ENCODE measurements at places on chromosomes 7 and 10. TPM values are rescaled to one million over a fixed set of nuclear protein-coding genes. Genes with fewer than 3 reads are reported as not detected.

The VSTM4 gene
- polyA plus RNA-seq = 0.22 TPM

DNA sequence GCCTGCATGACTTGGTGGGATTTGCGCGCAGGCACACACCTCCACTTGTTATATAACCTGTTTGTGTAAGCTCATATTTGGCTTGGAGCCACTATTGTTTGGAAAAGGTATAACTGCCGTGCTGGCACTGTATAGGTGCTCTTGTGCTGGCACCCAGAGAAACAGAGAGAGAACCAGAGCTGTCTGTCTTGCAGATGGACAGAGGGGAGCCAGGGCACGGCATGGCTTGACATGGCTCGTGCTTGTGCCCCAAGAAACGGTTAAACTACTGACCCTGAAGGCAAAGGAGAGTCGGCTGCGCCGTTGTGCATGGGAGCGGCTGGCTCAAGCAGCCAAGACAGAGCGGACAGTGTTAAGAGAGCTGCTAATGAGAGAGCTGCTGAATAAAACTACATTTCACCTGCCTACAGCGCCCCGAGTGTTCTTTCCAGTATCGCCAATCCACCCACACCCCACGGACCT is 23.2 kb downstream of the RAPGEF5 start:
- DNase-seq = no peak

GRCh38 chr10:103679096-103679790 is 176.1 kb downstream of the SH3PXD2A start:
- DNase-seq = no peak

DNA sequence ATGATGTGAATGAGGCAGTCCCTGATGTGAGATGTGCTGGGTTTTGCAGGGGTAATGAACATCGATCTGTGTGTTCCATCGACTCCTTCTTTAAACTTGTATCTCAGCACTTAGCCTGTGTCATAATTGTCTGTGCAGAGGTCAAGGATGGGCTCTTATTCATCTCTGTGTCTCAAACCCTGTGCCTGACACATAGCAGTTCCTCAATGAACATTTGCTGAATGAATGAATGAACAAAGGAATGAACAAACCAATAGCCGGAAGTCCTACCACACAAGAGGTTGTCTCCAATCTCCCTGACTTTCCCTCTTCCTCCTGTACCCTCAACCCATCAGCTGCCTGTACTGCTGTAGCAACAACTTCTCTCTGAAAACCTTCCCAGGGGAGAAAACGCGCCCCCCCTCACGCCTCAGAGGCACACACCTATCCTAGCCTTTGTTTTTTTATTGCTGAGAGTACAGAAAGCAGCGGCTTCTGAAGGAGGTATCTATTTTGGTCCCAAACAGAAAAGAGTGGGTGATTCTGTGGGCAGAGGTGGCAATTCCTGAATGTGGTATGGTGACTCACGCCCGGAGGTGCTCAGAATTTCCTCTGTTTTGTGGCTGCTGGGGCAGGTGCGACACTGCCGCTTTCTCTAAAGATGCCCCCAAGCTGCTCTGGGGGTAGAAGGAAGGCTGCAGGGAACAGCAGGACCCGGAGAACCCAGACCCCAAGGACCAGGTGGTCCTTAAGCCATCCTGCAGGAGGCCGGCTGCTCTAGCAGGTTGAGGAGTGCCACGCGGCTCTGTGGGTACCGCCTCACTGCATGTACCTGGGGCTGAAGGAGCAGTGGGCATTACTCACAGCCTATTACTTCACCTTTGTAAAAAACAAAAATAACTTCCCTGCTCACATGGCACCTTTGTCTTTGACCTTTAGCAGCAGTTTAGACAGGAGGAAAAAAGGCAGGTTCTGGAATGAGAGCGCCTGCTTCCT is 9.6 kb downstream of the IL2RA start:
- DNase-seq = no peak

- no peak for DNase-seq
Observed at GRCh38 chr7:141704741-141705140, 2.8 kb upstream of the DENND11 start.

The DOCK4 gene
- 15.9 TPM for polyA plus RNA-seq

DNA sequence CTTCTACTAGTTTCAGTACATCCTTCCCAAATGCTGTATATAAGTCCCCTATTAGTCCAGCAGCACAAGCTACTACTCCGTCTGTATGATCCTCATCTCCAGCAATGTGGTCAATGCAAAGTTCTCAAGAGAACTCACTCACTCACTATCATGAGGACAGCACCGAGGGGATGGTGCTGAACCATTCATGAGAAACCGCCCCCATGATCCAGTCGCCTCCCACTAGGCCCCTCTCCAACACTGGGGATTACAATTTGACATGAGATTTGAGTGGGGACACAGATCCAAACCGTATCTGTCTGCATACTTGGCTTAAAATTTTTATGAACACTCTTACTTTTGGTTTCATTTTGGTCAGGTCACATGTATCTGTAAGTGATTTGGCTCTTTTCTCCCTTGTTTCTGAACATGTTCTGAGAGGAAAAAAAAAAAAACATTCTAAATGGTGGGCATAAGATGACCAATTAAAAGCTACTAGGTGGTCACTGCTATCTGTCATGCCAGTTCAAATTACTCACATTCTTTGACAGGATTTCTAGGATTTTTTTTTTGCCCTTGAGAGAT is 60.1 kb downstream of the ZNF783 start:
- DNase-seq = no peak

DNA sequence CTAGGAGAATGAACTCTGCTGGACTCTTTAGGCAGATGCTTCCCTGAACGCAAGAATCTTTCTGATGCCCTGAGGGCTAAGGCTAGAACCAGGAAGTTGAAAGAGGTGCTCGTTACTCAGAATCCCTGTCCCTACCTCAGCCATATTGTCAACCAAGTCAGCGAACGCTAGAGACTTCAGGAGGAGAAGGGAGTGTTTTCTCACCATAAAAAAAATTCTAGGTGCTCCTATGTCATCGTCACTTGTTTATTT is 359.4 kb downstream of the PRPF18 start:
- no peak for DNase-seq

The NRCAM gene
- 134 TPM for polyA plus RNA-seq

GRCh38 chr7:18680576-18680975 is 185.0 kb downstream of the HDAC9 start:
- DNase-seq = no peak

DNA sequence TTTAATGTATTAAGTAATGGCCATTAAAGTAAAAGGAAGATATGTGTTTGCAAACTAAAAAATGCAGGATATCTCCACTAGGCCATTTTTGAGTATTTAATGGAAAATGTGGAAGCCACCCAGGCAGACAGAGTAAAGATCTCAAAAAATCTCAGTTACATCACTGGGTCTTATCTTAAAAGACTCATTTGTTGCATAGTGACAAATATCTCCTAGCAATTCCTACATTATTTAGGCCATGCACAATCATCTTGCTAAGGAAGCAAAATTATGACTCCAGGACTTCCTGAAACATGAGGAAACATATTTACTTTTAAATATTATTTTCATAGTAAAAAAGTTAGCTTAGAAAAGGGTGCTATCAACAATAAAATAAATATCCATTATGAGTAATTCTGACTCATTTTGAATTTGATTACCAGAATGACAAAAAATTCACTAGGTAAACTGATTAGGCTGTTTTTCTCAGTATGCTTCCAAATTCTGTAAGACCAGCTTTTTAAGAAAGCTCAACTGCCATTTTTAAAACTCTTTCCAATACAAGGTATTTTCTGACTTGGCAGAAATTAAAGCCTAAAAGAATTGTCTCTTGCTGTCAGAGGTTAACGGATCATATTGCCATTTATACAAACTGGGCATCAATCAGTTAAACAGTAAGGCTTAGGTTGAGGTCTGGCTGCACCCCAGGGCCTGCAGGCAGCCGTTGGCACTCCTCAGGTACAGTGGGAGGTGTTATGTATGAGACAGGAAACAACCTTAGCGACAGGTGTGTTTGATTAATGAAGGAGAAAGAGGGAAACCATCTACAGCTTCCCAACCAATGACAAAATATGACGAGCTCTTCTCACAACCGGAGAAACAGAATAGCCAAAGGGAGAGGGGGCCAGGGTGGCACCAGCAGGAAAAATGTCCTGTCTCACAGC is 31.8 kb downstream of the PCLO start:
- DNase-seq = no peak

- no peak for DNase-seq
Observed at GRCh38 chr7:17690030-17690429, 250.3 kb downstream of the SNX13 start.

The ANKRD61 gene
- 0.49 TPM for polyA plus RNA-seq

The RGS10 gene
- polyA plus RNA-seq = 41.4 TPM

The SPDYE5 gene
- polyA plus RNA-seq = not detected

DNA sequence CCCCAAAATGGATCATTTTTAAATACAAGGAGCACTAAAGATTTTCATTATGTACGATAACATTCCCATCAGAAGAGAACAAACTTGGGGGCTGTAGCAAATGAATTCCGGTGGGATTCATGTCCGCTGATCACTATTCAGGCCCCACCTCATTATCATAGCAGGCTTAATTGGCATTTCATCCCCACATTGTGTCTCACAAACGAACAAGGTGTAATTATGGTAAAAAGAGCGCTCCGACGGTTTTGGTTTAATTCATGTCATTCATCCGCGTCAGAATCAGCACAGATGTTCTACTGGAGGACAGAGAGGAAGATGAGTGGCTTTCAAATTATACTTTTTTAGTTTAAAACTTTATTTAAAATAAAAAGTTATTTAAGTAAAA is 124.7 kb downstream of the MAD1L1 start:
- DNase-seq = no peak

GRCh38 chr10:100895896-100896295 is 16.9 kb upstream of the SLF2 start:
- no peak for DNase-seq

DNA sequence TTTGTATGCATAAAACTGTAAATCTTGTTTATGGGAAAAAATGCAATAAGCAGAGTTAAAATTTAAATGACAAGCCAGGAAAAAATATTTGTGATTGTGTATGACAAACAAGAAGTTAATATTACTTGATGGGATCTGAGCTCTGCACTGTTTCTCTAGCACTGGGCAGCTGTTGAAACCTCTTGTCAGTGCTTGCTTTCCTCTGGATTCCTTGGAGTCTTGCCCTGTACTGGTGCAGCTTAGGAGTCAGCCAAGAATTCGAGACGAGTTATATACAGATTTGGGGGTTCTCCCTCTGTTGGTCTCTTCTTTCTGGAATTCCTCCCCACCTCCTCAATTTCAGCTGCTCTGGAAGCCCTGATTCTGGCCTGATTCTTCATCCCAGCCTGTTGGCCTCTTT is 24.3 kb upstream of the OPN4 start:
- no peak for DNase-seq

The HOXA6 gene
- polyA plus RNA-seq = 2.1 TPM

DNA sequence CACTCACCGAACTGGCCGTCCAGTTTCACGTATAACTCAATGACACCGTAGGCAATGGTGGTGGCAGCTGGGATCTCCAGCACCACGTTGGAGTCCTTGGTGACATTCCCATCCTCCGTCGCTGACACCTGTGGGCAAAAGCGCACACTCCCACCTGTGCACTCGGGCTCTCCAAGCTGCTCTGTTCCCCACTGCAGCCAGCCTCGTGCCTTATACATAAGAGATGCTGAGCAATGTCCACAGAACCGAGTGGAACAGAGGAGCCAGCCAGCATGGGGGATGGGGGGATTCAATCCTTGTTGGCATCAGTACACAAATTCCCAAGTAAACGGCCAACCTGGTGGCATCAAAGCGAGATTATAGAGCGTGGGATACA is 40.0 kb downstream of the GSDME start:
- DNase-seq = no peak

- peak; percentile 69 for DNase-seq
Observed at GRCh38 chr10:6721480-6721879, 141.4 kb upstream of the PRKCQ start.

The CYP2C19 gene
- polyA plus RNA-seq = not detected

GRCh38 chr10:36688717-36689116 is 436.7 kb upstream of the ANKRD30A start:
- DNase-seq = no peak

The CPEB3 gene
- 0.41 TPM for polyA plus RNA-seq

- no peak for DNase-seq
Observed at GRCh38 chr10:9035355-9035754, 980.9 kb downstream of the GATA3 start.

The ABCB1 gene
- polyA plus RNA-seq = 0.09 TPM

- no peak for DNase-seq
Observed at GRCh38 chr10:125258676-125259075, 98.3 kb upstream of the CTBP2 start.

The CAMK2B gene
- polyA plus RNA-seq = 0.17 TPM

GRCh38 chr7:91366091-91366490 is 101.9 kb downstream of the FZD1 start:
- DNase-seq = no peak

GRCh38 chr7:11548532-11548931 is 283.5 kb downstream of the THSD7A start:
- no peak for DNase-seq

The CH25H gene
- polyA plus RNA-seq = not detected

DNA sequence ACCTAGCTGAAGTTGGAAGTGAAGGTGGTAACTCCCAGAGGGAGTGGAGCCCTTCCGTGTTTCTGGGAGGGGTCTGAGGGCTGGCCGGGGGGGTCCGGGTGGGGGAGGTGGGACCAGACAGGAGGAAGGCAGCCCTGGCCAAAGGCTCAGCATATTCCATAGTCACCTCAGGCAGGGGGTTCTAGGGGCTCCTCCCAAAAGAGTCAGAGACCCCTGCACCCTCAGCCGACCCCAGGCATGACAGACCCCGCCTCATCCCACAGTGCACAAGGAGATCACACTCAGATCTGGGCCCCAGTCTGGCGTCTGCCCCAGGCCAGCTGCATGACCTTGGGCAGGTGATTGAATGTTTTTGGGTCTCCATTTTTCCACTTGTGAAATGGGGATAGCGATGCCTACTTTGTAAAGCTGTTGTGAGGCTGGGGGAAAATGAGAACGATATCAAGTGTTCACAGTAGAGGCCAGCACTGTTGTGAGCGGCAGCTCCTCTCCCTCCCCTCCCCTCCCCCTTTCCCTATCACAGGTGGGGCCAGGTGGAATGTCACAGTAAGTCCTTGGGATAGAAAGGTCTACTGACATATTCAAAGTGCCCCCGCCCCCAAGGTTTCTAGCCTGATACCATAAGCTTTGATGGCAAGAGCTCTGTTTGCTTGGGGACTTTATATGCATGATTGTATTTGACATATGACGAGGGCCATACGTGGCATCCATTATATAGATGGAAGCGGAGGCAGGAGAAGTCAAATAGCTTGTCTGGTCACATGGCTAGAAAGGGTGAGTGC is 33.3 kb downstream of the DNAJB12 start:
- DNase-seq = no peak

- no peak for DNase-seq
Observed at GRCh38 chr10:62098278-62099121, 170.1 kb downstream of the RTKN2 start.

The MEST gene
- polyA plus RNA-seq = 32.6 TPM

GRCh38 chr7:17716816-17717215 is 223.5 kb downstream of the SNX13 start:
- no peak for DNase-seq

The OPN1SW gene
- not detected for polyA plus RNA-seq

- no peak for DNase-seq
Observed at GRCh38 chr10:30755441-30755953, 125.9 kb upstream of the LYZL2 start.
